ENCODE measurements at places on chromosomes 13 and 19. TPM values are rescaled to one million over a fixed set of nuclear protein-coding genes. Genes with fewer than 3 reads are reported as not detected.

GRCh38 chr13:60047918-60048317 is 115.8 kb downstream of the DIAPH3 start:
- DNase-seq = peak; percentile 9

The TPTE2 gene
- 0.17 TPM for total RNA-seq

DNA sequence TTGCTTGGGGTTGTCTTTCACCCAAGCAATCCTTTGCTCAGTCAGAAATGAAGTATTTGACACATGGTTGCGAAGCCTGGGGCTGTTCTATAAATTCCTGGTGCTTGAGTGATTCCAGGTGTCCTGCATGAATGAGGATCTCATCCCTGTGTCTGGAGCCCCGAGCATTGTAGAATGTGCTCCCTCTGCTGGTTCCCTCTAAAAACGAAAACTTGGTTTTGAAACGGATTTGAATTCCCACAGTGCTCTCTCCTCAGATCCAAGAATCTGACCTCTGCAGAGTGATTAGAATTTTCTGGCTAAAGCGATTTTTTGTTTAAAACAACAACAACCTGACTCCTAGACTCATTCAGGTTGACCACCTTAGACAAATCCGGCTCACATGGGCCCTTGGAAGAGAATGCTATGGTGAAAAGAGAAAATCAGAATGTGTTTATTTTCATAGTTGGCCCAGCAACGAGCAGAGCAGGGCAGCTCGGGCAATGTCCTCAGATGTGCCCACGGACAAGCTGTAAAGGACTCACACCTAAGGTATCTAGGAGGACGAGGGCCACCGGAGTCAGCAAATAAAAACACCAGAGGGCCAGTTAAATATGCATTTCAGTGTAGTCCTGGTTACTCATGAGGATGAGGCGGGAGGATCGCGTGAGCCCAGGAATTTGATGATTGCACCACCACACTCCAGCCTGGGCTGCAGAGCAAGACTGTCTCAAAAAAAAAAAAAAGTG is 8.7 kb upstream of the ATP12A start:
- DNase-seq = peak; percentile 69

DNA sequence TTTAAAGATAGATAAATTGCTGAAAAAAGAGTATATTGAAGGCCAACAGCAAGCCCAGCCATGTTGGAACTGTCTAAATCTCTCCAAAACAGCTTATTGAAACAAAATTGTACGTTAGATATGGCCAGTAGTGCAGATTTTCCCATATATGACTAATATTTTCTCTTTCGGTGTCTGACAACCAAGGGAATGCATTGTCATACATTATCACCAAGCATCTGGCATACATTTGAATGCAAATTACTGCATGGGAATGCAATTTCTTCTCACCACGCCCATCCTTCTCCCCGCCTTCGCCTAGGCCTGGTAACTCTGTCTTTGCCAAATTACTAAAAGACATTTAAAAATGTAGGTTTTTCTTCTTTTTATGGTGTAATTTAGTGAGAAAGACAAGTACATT is 32.5 kb upstream of the IRS2 start:
- no peak for DNase-seq

The GPR12 gene
- not detected for total RNA-seq

The CYP2A7 gene
- not detected for total RNA-seq

GRCh38 chr13:20395061-20395916 is 130.4 kb downstream of the CRYL1 start:
- no peak for DNase-seq

- no peak for DNase-seq
Measured at GRCh38 chr19:13637664-13638063, 126.7 kb upstream of the MRI1 start.

DNA sequence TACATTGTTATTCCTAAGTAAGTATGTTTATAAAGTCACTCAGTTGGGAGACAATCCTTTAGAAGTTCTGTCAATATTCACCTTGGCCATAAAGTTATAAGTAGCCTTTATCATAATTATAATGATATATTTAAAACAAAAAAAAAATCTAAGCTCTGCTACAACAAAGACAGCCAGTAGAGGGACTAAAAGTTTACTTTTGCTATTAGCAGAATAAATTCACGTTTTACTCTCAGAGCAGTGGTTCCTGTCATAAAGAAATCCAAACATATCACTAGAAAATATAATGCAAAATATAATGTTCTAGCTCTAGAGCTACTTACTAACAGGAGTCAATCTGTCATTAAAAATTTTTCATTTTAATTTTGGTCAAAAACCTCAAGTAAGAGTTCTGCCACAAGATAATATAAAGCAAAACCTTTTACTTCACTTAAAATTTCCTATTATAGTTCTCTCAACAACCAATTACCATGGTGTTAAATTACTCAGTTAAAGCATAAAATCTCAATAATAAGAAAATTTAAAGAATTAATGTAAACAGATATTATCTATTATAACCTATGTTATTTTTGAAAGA is 17.7 kb downstream of the INTS6 start:
- no peak for DNase-seq

DNA sequence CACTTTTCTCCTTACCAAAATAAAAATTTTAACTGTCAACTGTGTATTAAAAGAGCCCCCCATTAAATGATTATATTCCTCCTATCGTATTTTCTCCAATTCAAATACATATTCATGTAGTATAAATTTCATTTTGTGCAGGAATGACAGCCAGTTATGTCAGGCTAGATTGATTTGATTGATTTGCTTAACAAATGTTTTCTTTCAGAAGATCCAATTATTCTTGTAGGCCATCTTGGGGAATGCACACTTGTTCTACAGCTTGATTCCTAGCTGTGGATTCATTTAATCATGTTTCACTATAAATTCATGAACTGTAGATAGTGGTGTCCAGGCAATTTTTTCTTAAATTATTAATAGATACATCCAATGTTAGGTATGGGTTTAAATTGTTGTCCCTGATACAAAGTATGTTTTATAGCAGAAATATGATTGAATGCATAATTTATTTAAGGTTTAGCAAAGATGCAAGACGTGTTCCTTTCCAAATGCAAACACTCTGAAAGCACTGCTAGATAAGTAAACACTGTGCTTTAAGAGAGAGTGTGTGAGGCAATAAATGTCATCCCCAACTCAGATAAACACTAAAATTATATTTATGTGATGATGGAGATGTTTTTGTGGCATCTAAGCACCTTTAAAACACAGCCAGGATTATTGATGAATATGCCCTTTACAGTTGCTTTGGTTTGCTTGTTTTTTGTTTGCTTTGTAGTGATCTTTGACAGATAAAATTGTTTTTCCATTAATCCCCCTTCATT is 531.1 kb downstream of the DCT start:
- no peak for DNase-seq

GRCh38 chr19:15398501-15399233 is 19.1 kb upstream of the AKAP8 start:
- no peak for DNase-seq

DNA sequence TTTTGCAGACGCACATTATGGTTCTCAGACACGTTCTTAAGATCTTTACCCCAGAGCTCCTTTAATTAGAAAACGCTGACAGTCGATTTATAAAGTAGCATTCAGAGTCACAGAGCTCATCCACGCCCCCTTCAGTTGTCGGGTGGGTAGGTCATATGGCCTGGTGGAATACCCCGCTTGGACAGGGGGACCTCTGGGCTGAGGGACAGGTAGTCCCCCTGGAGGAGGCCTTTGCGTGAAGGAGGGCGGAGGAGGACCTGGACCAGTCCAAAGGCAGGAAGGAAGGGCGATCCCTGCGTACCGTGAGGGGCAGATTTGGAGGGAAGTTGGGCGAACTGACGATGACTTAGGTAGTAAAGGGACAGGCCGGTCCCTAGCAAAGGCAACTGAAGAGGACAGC is 20.5 kb downstream of the VASP start:
- DNase-seq = peak; percentile 39

- no peak for DNase-seq
Measured at GRCh38 chr13:113063091-113063491, 42.5 kb upstream of the F7 start.

The RXFP2 gene
- not detected for total RNA-seq

- DNase-seq = no peak
Measured at GRCh38 chr13:98880677-98881076, 97.2 kb downstream of the DOCK9 start.

The VSTM2B gene
- not detected for total RNA-seq

The FCER2 gene
- total RNA-seq = not detected

GRCh38 chr13:107742544-107742943 is 472.8 kb downstream of the LIG4 start:
- no peak for DNase-seq

The SIGLEC5 gene
- not detected for total RNA-seq

DNA sequence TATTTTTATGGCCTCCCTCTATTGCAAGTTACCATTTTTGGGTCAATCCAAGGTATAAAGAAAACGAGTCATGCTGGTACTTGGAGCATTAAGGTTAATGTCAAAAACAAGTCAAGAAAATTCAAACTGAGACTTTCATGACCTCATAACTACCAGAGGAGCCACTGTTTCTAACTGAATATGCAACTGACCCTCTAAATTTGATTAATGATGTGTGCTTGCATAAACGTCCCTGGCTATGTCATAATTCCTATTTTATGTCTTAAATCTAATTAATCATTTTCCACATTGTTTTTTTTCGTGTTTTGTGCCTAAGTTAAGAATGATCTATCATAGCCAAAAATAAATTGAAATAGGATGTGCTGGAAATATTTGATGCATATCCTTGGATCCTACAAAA is 396.7 kb upstream of the GPC6 start:
- DNase-seq = no peak

DNA sequence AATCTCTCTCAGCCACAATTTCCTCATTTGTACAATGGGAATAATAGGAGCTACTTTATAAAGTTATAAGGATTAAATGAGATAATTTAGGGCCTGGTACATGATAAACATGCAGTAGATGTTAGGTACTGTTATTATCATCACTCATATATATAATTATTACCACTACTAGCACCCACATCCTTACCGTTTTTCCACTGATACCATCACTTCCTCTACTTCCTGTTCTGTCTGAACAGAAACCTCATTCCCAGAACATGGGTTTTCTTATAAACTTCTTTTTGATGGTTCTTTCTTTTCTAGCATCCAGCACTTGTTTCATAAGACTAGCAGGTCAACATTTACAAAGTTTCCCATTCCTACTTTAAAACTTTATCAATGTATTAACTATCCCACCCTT is 6.3 kb downstream of the CDADC1 start:
- no peak for DNase-seq

- DNase-seq = peak; percentile 30
Measured at GRCh38 chr13:71979616-71980015, 112.6 kb upstream of the DACH1 start.

DNA sequence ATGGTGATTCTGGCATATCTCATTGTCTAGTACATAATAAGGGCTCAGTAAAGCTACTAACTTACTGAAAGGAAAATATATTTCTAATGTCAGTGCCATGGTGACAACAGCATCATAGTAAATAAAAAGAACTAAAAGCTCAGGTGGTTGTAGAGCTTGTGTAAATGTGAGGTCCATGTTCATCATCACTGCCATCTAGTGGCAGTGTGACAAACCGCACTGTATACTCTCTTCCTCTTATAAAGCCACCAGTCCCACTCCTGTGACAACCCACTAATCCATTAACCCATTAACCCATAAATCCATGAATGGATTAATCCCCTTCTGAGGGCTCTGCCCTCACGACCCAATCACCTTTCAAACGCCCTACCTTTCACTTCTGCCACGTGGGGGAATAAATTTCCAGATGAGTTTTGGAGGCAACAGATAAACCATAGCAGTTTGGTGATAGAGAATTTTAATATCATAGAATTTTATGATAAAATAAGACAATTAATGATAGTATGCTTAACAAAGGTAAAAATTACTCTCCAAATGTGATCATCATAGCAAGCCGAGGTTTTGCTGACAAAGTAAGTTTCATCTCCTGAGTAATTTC is 160.4 kb upstream of the SGCG start:
- DNase-seq = peak; percentile 76

- DNase-seq = no peak
Measured at GRCh38 chr13:98483601-98484288, 93.2 kb downstream of the STK24 start.

- DNase-seq = peak; percentile 80
Measured at GRCh38 chr13:107097916-107098315, 530.0 kb upstream of the ARGLU1 start.

- peak; percentile 68 for DNase-seq
Measured at GRCh38 chr13:42991898-42992763, at the start of gene EPSTI1. Gene EPSTI1, minus strand, starts transcription at chr13:42992241. Its CDS starts 76 bp downstream, at chr13:42992165.

DNA sequence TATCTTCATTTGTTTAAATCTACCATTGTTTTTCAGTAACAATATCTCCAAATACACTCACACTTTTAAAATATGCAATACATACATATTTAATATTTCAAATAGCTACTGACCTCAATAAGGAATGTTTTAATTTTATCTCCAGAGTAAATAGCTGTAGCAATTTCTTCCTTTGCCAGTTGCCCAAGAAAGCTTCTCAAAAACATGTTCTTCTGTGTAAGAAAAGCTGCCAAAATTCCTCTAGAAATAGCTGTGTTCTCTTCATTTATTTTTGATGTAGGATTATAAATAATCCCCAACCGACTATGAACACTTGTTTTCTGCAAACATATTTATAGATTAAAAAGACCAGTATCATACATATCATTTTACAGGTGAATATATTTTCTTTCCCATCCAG is 150.5 kb downstream of the UGGT2 start:
- DNase-seq = no peak

DNA sequence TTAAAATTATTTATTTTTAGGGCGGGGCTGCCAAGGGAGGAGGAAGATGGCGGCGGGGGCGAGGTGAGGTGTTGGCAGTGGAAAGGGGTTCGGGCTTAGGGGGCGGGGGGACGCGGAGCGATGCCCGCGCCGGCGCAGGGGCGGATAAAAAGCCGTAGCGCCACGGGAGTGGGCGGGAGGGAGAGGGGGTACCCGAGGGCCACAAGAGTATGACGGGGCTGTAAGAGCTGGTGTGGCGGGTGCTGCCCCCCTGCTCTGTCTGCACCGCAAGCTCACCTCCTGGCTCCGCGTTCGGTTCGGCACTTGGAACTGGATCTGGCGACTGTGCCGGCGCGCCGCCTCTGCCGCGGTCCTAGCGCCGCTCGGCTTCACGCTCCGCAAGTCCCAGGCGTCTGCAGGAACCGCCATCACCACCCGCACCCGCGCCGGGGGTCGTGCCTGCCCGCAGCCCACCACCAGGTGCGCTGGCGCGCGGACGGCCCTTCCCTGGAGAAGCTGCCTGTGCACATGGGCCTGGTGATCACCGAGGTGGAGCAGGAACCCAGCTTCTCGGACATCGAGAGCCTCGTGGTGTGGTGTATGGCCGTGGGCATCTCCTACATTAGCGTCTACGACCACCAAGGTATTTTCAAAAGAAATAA is 265.2 kb upstream of the SGCG start:
- peak; percentile 84 for DNase-seq

The POU4F1 gene
- 2.0 TPM for total RNA-seq

DNA sequence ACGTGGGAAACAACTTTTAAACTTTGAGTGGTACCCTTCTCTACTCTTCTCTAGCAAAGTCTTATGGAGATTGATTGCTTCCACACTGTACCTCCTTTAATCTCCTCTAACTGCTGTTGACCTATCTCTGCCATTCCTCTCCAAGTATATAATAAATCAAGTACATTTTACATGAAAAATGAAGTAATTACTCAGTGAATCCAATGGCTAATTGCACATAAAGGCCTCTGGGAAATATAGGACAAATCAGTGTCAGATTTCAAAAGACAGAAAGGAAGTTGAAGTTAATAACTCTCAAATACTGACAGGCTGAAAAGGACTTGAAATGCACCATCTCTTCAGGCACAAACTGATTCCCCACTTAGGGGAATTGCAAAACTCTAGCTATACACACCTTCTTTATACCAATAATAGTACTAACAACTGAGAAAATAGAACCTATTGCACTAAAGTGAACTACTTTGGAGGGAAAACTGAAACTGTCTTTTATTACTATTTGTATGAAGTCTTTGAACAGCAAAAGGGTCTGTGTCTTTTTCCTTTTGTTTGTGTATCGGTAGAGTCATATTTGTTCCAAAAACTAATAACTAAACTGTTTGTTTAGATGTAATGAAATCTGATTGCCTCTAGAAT is 701.1 kb downstream of the PCDH9 start:
- DNase-seq = no peak
